Glutamatergic neuron (in vitro differentiated cells): ENCODE measurements at places on chromosomes 11 and 22. TPM values are rescaled to one million over a fixed set of nuclear protein-coding genes. Genes with fewer than 3 reads are reported as not detected.

GRCh38 chr11:45655012-45655283 lies 10.5 kb downstream of the CHST1 start:
- no peak for DNase-seq

DNA sequence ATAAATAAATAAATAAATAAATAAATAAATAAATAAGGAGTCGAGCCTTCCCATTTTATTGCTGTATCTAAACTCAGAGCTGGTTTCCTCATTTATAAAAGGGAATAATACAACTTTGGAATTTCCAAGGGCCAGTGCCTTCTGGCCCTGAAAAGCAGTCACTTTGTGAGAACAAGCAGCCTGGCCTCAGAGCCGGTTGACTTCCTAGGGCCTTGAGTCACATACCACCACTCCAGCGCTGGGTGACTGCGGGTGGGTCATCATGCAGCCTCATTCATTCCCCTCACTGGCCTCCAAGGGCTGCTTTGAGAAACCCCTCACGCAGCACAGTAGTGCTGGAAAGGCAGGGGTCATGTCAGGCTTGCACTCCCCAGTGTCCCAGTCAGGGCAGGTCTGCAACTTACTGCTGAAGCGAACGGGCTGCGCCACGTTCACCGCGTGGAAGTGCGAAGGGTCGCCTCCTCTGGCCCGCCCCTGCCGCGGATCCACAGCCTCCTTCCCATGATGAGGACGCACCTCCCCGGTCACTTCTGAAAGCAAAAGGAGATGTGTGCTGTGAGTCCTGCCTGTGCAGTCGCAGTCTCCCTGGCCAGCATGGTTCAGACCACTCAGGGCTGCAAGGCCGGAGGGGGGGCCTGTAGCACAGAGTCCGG lies 54.4 kb downstream of the DGCR2 start:
- DNase-seq, result no peak

GRCh38 chr22:49613511-49614270 lies 214.0 kb downstream of the BRD1 start:
- DNase-seq, result no peak

DNA sequence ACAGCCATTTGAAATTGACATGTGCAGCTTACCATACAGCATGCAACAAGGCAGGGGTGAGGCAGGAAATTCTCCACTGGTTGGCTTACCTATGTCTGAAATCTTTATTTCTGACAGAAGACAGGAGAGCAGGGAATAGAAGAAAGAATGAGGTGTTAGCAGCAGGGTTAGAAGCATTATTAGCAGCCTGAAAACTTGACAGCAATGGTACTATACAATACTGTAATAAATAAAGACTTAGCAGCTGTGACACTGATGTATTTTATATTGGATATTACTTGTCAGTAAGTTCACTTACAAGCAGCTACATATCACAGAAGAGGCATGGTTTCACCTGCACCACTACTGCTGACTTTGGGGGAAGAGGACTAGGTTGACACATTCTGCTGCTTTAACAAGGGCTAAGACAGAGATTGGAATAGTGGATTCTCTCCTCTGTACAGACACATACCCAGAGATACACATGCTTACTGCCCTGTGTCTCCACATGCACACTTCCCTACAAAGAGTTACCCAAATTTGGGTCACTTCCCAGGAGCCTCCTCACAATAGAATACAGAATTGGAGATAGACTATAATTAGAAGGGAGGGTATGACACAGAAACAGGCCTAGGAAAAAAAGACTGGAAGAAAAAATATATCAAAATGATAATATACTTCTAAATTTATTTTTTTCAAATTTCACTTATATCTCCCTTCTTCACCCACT lies 145.8 kb upstream of the NARS2 start:
- DNase-seq, result no peak

Gene LGR4
- total RNA-seq, result 87.1 TPM

- no peak for DNase-seq
Measured at GRCh38 chr11:102921587-102922220, 33.8 kb downstream of the MMP13 start.

- no peak for DNase-seq
Measured at GRCh38 chr11:15905366-15906104, 450.8 kb downstream of the SOX6 start.

GRCh38 chr22:42317691-42318547 lies 47.5 kb upstream of the TCF20 start:
- no peak for DNase-seq

Gene BLID
- total RNA-seq, result not detected

- DNase-seq, result no peak
Measured at GRCh38 chr11:99803501-99803900, 782.8 kb downstream of the CNTN5 start.

DNA sequence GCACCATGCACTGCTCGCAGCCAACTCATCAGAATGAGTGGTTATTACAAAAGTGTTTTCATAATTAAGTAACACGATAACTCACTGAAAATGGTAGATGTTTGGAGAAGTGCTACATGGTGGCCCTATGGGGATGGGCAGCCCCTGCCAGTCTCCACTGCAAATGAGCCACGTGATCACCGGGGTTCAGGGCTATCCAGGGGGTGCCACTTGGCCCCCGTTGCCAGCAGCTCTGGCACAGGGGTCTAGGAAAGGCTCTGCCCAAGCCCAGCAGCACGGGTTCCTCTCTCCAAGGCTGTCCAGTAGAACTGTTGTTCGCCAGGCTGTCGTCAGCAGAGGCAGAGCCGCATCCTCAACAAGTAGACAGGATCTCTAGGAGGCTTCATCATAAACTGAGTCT lies 382.1 kb upstream of the B3GAT1 start:
- no peak for DNase-seq

Gene PLA2G3
- total RNA-seq, result 1.3 TPM

- DNase-seq, result no peak
Measured at GRCh38 chr11:13064593-13064992, 55.5 kb downstream of the RASSF10 start.

DNA sequence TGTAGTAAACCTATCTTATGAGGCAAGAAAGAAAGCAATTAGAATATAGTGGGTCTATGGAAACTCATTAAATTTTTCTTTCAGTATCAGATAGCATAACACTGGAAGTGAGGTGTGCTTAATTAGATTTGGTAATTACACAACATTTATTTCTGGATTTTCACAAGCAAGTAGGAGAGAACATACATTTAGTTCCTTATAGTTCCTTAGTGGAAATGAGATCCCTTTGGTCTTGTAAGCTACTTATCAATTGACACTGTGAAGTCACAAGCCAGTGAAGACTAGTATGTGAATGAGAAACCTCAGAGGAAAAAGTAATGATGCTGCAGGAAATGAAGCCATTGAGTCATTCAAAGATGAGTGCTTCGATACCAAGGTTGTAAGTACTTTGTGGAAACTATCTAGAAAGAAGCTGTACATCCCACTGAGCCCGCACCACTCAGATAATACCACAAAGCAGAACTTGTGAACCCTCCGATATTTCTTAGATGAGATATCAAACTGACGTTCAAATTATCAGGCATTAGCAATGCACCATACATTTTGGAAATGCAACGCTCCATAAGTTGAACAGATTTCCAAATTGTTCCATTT lies 53.5 kb downstream of the ENTHD1 start:
- DNase-seq, result no peak

DNA sequence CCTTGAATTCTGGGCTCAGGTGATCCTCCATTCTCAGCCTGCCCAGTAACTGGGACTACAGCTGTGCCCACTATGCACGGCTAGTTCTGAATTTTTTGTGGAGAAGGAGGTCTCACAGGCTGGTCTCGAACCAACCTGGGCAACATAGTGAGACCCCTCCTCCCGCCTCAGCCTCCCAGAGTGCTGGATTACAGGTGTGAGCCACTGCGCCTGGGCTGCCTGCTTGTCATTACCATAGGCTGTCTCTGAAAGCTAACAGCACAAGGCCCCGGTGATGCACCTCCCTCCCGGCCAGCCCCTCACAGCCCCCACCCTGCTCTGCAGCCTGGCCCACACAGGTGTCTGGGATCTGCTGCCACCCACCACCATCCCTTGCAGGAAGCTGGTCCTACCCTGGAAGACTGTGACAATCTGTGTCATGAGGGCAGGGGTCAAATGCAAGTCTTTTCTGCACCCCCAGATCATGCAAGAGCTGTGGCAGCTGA lies 82.4 kb downstream of the DGCR2 start:
- no peak for DNase-seq

Gene BUD13
- 17.0 TPM for total RNA-seq

- DNase-seq, result no peak
Measured at GRCh38 chr22:22943521-22944267, 56.1 kb downstream of the IGLL5 start.

GRCh38 chr11:120306519-120307242 lies 18.4 kb upstream of the TLCD5 start:
- DNase-seq, result no peak

DNA sequence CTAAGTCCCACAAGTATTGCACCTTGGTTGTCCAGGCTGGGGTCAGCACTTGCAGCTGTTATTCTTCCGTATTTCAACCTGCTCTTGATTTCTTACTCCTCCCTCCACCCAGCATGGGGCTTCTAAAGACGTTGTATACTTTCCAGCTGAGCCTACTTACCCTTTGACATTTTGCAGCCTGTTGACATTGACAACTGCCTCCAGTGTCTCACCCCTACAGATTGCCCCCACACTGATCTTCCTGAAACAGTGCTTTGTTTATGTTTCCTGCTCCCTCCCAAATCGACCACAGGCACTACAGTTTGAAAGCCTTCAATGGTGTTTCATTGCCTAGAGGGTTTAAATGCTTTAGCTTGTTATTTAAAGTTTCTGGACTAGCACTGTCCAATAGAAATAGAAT lies 56.6 kb downstream of the FAM83F start:
- no peak for DNase-seq

DNA sequence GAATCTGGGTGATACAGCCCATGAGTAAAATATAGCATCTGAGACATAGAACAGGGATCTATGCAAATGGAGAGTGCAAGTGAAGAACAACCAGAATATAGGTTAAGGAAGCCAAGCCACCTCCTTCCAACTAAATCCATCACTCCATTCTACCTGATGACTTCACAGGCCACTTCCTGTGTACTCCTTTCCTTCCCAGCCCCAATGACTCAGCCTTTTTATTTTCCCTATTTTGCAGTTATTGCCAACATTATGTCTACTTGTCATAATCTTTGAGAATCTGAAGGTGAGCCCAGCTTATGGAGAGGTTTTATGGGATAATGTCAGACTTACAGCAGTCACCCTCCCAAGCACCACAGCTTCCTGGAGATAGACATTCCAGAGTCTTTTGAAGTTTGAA lies 1.4 kb upstream of the OR52M1 start:
- DNase-seq, result no peak

- no peak for DNase-seq
Measured at GRCh38 chr22:36806835-36807234, 10.0 kb downstream of the PVALB start.

Gene SOX6
- 1.4 TPM for total RNA-seq

Gene OR52E6
- not detected for total RNA-seq

- no peak for DNase-seq
Measured at GRCh38 chr11:26510756-26511155, 61.3 kb downstream of the MUC15 start.

- DNase-seq, result no peak
Measured at GRCh38 chr11:2482745-2483144, 37.9 kb downstream of the KCNQ1 start.

DNA sequence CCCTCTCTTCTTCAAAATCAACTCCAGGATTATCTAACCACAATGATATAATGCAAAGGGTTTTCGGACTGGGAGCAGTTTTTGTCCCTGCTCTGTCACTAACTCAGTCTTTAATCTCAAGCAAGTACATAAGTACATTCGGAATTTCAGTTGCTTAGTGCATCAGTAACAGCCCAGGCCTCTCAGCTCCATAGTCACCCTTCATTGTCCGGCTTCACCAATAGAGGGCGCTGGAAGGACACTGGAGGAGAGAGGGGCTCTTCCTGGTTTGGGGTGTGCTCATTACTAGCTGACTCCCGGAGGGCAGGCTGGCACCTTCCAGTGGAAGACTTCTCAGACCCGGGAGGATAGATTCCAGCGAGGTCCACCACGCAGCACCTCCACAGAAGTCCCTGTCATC lies 90.4 kb upstream of the PDGFD start:
- peak; percentile 68 for DNase-seq

DNA sequence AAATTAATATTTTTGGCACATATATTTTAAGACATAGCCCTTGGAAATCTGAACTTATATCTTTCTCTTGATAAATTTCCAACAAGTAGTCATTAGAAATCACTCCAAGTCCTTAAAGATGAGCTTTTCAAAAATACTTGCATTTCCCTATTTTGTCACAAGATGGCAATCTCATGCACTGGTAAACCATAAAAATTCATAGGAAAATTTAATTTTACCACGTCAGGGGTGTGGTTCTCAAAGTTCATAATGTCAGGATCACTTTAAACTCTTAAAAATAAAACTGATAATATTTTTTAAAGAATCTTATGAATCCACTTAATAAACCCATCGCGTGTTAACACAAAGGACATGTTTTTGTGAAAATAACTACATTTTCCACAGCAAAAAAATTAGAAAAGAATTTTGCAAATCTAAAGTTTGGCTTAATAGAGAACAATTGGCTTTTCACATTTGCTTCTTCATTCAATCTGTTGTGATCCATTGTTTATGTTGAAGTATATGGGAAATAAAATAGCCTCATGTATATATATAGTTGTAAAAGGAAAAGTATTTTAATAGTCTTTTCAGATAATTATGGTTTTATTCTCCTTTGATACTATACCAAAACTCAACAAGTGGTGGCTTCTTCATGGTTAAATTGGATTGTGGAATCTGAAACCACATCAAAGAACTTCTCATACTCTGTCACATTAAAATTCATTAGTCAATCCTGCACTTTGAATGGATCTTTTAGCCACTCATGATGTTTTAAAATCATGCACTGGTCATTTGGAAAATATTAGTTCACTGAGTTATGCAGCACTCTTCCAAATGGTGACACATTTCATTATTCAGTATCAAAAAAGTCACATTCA lies 169.1 kb downstream of the CADM1 start:
- DNase-seq, result no peak

- no peak for DNase-seq
Measured at GRCh38 chr11:83933008-83933407, 646.8 kb upstream of the CCDC90B start.

Gene GNB1L
- 5.0 TPM for total RNA-seq

DNA sequence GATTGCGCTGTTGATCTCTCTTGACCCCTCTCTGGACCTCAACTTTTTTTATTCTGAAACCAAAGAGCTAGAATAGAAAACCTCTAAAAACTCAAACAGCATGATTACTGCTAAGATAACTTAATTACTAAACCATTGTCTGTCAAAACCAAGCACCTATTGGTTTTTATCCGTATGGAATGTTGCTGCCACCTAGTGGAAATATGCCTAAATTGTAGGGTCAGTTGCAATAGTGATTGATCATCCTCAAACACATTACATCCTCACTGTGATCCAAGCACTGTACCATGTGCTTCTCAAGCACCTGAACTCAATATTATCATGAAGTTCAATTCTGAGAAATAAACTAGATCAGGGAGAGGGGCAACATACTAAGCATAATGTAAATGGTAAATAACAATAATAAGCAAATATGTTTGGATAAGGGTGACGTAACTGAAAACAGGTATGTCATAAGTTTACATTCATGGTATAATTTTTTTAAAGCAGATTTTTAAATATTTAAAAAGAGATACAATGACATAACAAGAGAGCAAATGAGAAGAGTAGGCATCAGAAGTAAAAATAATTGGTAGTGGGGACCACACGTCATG lies 3.8 kb upstream of the OR5A2 start:
- DNase-seq, result no peak

Gene KDM4E
- total RNA-seq, result 1.1 TPM

Gene MYO7A
- 11.6 TPM for total RNA-seq
